ENCODE measurements at places on chromosomes 4 and X.

GRCh38 chr4:26493461-26493860 lies 3.2 kb upstream of the CCKAR start:
- DNase-seq = no peak

DNA sequence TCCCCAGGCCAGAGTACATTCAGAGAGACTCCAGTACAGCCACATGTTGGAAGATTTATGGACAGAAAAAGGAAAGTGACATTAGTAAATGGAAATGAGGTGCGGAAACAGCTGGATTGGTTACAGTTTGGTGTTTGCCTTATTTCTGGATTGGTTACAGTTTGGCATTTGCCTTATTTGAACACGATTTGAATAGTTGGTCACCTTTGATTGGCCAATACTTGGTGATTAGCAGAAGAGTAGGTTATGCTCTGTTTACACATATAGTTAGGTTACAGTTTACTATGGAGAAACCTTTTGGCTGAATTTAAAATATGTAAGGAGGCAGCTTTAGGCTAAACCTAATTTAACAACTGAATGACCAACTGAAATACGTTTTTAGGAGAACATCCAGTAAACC lies 173.7 kb downstream of the AASDH start:
- DNase-seq = no peak

GRCh38 chrX:134670134-134670924 lies 12.1 kb upstream of the PLAC1 start:
- no peak for DNase-seq

- DNase-seq = no peak
These were observed 545.2 kb upstream of the IGFBP7 start for GRCh38 chr4:57655342-57655741.

DNA sequence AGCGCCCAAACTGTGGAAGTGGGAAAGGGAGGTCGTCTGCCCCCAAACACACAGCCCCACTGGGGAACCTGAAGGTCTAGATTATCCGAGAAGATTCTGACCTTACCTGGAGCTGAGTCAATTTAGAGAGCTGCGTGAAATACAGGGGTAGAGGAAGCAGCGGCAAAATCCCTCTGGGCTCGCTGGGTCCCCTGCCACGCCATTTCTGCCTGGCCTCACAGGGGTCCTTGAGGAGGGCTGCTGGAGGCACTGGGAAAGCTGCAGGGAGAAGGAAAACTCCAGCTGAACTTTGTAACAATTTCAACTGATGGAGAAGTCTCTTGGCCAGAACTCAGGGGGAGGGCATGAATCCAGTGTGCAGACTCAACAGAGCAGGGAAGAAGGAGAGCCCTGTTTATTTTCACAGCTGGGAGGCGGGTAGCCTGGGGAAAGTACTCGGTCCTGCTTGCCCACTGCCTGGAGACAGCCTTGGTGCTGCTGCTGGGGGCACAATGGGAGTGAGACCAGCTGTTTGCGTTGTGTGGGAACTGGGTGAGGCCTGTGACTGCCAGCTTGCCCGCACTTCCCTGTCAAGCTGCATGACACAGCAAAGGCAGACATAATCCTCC lies 93.2 kb upstream of the MAPK10 start:
- peak; percentile 57 for DNase-seq

GRCh38 chrX:71941145-71941544 lies 30.5 kb downstream of the NHSL2 start:
- no peak for DNase-seq

- DNase-seq = no peak
These were observed 2.7 kb downstream of the NDP start for GRCh38 chrX:43970528-43970927.

DNA sequence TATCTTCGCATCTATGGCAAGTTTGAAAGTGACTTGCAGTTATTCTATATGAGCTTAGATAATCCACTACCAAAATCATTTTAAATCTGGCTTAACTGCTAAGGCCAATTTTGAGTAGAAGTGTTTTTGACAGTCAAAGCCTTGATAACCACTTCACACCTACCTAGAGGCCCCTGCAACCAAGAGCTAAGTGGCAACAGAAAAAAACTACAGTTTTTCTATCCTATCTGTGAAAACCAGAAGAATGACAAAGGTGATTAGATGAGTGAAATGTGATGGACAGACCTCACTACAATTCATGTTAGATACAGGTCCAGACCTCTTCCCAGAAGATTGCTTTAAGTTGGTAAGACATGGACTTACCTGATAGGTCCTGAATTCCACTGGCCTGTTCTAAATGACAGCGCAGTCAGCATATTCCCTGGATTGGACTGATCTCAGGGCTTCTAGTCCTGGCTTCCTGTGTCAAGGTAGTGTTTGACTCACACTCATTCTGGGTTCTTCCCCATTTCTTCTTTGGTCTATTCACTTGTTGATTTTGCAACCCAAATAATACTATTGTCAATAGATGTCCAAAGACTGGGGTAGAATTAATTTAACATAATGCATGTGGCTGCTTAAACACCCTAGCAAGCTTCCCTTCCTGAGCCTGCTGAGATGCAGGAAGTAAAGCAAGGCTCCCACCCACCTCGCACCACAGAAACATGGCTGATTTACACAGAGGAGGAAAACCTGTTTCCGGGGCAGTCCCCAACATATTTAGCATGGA lies 65.1 kb downstream of the PPP3CA start:
- no peak for DNase-seq

DNA sequence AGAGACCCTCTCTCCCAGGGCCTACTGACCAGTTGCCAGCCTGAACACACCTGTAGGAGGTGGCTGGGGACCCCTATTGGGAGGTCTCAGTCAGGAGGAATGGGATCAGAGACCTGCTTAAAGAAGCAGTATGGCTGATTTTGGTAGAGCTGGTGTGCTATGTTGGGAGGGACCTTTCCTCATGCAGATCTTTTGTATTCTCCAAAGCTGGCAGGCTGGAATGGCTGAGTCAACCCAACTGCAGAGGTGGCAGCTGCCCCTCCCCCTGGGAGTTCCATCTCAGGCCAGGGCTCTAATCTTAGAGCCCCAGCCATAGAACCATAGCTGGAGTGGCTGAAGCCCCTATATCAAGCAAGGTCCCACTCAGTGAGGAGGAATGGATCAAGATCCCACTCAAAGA lies 279.3 kb upstream of the BMP3 start:
- no peak for DNase-seq

GRCh38 chr4:118810991-118811764 lies 24.7 kb downstream of the SEC24D start:
- DNase-seq = no peak

DNA sequence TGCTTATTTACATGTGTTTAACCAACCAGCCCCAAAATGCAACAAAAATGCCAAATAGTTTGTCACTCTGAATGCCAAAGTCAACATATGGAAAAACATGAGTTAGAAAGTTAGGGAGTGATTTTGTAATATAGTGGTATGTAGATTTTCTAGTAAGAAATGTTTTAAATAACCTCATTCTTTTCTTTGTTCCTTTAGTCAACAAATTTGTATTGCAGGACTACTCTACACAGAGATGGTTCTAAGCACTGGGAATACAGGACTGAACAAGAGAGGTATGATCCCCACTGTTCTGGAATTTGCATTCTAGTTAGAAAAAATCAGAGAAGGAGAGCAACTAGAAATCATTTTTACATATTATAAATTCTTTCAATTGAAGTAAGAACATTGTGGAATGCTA lies 218.8 kb upstream of the ANXA10 start:
- no peak for DNase-seq

- no peak for DNase-seq
These were observed 97.6 kb downstream of the RAP1GDS1 start for GRCh38 chr4:98358630-98359248.

- DNase-seq = no peak
These were observed 39.3 kb upstream of the NHSL2 start for GRCh38 chrX:71871367-71871766.

- no peak for DNase-seq
These were observed 934.6 kb upstream of the GRID2 start for GRCh38 chr4:91369116-91369515.

- DNase-seq = no peak
These were observed 3.3 kb upstream of the HMGB2 start for GRCh38 chr4:173337463-173337862.

- peak; percentile 35 for DNase-seq
These were observed 475.7 kb upstream of the SLIT2 start for GRCh38 chr4:19776021-19776459.

DNA sequence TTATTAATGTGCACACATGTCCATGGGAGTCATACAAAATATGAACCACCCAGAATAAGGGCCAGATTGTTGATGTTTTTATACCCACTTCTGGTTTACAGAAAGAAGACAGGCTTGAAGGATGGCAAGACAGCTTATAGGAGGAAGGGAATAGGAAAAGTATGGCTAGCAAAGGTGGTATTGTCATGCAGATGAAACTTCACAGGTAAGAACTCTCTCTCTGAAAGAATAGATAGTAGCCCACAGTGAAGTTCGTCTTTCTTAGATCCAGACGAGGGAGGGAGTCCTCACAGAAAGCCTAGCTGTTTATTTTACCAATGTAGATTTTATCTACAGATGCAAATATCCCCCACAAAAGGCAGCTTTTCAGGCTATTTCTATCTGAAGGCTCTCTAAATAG lies 43.7 kb upstream of the SPIN4 start:
- no peak for DNase-seq

DNA sequence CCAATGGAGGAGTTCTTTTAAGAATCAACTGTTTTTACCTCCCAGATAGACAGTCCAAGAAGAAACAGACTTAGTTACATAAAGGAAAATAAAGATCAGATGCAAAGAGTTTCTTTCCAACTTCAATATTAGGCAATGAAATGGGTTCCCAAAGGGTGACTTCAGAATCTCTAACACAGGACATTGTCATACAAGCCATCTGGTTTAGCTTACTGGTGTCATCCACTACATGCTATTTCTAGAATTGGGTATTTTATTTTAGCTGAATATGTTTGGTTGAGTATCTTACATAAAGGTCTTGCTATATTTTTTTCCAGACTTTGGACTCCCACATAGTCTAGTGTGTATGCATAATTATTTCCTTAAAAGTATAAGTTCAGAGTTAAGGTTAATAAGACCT lies 162.1 kb upstream of the SLC7A11 start:
- no peak for DNase-seq

All from NCI-H2227 treated with DMSO at 0.1 percent for 48 hours (cell line).